ENCODE measurements at places on chromosomes 3 and 15.

- no peak for DNase-seq
Observed at GRCh38 chr15:89673165-89673512, 6.0 kb downstream of the PLIN1 start.

DNA sequence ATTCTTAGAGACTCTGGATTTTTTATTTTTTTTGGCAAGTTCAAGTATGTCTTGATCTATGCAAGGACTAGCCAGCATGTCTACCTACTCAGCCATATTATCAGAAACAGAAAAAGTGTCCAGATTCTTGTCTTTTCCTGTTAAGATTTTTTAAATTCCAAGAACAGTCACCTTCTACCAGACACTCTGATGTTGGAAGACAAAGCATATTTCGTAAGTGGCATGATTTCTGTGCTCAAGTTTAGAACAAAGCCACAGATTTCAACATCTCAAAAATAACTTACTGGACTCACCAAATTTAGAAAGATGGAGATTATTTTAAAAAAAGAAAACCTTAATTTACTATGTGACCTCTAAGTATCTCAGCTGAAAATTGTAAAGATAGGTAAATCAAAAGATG, 61.9 kb downstream of the GOLGA6L7 start:
- no peak for DNase-seq

- no peak for DNase-seq
Observed at GRCh38 chr3:109683746-109684145, 346.4 kb upstream of the DPPA4 start.

- peak; percentile 91 for DNase-seq
Observed at GRCh38 chr3:185362850-185363661, at the start of gene MAP3K13. MAP3K13 (plus strand) TSS chr3:185363136; CDS start chr3:185428582, 65,446 bp downstream.

DNA sequence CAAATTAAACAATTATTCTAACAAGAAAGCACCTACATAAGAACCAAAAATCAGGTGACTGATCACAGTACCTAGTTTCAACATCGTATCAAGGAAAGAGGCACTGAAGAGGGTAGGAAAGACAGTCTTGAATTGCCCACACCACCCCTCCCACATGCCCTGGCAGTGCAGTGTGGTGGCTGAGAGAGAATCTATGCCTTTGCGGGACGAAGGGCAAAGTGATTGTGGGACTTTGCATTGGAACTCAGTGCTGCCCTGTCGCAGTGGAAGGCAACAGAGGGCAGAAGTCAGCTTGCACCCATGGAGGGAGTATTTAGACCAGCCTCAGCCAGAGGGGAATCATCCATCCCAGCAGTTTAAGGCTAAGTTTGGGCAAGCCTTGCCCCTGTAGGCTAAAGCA, 24.5 kb downstream of the NEDD4 start:
- DNase-seq, result no peak

GRCh38 chr15:69593981-69594966, 141.7 kb downstream of the RPLP1 start:
- no peak for DNase-seq

DNA sequence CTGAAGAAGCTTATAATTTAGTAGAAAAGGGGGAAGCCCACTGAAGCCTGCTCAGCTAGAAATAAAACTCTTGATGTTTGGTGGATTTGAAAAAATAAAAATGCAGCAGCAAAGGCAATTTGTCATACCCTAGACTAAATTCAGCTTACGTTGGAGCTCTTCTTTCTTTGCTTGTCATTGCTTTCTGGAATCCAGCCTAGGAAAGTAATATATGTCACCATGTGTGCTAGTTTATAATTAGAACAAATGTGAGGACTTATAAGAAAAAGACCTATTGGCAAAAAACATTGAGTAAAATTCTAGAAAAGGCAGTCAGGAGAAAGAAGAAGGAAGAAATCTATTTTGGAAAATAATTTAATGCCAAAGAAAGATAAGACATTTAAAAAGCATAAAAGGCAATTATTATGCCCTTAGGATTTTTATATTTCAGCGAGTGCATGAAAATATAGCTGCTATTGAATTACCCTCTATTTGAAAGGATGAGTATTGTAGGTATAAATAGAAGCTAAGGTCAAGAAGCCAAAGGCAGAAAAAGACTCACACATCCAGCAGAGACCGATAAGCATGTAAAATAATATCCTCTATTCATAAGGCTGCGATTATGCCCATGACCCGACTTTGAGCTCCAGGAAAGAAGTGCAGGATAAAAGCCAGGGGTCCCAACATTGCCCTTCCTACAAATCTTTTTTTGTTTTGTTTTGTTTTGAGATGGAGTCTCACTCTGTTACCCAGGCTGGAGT, 10.6 kb upstream of the BTBD1 start:
- no peak for DNase-seq

- DNase-seq, result no peak
Observed at GRCh38 chr3:81242871-81243270, 518.6 kb downstream of the GBE1 start.

GRCh38 chr3:30614943-30615342, 8.5 kb downstream of the TGFBR2 start:
- DNase-seq, result no peak

- no peak for DNase-seq
Observed at GRCh38 chr3:32120471-32120870, 14.1 kb downstream of the GPD1L start.

DNA sequence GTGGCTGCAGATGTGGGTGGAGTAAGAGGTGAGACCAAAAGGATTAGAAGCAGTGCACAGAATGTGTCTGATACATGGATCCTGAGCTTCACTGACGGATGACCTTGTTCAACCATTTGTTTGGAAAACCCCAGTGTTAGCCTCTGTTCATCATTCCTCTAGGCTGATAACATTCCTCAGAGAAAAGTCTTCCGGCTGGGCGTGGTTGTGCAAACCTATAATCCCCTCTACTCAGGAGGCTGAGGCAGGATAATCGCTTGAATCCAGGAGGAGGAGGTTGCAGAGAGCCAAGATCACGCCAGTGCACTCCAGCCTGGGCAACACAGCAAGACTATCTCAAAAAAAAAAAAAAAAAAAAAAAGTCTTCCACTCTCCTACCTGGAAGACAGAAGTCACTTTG, 23.1 kb upstream of the CHD2 start:
- no peak for DNase-seq

- no peak for DNase-seq
Observed at GRCh38 chr3:56775838-56776555, 25.8 kb downstream of the ARHGEF3 start.

DNA sequence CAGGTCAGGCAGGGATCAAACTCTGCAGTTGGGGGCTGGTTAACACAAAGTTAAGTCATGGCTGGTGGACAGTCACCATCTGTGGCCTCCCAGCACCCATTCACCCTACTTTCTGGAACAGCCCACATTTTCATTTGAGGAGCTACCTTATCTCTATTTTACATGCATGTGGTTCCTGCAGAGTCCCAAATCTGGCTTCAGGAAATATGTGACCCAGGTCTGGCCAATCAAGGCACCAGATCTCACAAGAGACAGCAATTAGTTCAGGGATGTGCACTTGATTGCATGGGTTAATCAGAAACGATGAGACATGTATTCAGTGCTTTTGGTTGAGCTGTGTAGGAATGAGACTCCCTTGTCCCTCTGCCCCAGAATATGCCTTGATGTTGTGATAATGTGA, 170.9 kb downstream of the NR2F2 start:
- no peak for DNase-seq

DNA sequence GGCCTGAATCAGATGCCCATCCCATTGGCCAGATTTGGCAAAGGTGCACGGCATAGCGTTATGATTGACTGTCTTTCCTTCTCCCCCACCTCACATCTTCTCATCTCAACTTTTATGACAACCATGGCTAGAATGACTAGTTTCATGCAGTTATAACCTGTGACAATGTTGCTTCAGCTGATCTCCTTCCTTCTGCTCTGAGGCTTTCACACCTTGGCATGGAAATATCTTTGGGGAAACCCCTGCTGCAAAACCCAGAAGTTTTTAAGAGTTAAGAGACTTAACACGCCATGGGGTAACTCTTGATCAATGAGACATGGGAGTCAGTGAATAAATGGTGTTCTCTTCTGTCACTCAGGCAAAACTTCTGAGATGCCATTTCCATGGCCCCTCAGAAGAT, 290.7 kb upstream of the MDFIC2 start:
- DNase-seq, result no peak

- no peak for DNase-seq
Observed at GRCh38 chr3:146796078-146796477, 190.9 kb upstream of the PLSCR5 start.

DNA sequence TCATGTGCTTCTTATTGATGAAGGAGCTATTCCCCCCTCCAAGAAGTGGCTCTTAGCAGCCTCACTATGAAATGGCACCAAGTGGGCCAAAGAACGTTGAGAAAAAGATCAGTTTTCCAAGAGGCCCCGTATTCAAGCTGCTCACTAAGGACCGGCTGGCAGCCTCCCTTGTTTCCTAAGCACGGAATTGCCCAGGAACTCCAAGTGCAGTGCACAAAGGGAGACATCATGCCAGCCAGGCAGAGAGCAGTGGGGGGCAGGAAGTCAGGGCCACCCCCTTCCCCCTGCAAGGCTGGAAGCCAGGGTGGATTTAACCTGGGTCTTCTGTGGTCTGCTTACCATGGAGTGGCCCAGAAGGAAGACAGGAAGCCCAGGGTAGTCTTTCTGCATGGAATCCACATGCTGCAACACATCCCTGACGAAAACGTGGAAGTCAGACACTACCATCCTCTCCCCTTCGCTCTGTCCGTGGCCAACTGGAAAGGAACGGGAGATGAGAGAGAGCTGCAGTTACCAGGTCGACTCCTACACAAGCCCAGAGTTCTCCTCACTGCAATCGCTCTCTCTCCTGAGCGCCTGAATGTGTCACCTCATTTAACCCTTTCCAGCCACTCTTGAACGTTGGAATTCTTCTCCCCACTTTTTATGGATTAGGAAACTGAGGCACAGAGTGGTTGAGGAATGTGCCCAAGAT, 49.5 kb downstream of the ABTB1 start:
- DNase-seq, result no peak

- peak; percentile 83 for DNase-seq
Observed at GRCh38 chr3:69082805-69083204, 1.9 kb upstream of the ARL6IP5 start.

- no peak for DNase-seq
Observed at GRCh38 chr15:89967881-89968280, 33.2 kb upstream of the ZNF710 start.

DNA sequence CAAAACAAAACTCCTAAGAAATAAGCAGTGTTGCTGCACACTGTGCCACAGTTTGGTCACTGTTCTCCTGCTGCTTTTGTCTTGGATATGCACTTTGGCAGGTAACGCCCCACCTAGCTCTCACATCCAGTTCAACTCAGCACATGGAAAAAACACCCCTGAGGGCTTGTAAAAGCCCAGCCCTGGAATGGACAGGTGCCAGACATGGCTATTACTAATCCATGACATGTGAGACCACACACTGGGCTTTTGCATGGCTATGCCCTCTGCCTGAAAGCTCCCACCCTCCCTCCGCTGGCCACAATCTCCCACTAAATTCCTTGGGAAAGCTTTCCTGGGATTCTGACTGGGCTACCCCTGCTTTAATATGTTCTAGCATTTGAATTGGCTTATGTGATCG, 24.7 kb upstream of the ZBED2 start:
- no peak for DNase-seq

- no peak for DNase-seq
Observed at GRCh38 chr15:39786447-39787056, 3.9 kb upstream of the FSIP1 start.

DNA sequence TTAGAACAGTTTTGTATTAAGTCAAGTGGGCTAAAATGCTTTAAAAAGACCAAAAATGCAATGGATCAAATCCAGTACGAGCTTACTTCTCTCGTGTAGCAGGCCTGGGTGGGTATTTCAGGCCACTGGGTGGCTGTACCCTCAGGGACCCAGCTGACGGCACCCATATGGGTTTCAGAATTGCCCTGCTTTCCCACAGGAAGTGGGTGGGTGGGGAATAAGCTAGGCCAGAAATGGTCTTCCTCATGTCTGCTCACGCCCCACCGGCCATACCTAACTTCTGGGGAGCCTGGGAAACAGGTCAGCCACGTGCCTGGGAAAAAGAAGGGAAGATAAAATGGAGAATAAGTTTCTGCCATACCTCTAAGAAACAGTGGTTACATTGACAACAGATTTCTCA, 20.3 kb downstream of the GPR160 start:
- DNase-seq, result no peak

DNA sequence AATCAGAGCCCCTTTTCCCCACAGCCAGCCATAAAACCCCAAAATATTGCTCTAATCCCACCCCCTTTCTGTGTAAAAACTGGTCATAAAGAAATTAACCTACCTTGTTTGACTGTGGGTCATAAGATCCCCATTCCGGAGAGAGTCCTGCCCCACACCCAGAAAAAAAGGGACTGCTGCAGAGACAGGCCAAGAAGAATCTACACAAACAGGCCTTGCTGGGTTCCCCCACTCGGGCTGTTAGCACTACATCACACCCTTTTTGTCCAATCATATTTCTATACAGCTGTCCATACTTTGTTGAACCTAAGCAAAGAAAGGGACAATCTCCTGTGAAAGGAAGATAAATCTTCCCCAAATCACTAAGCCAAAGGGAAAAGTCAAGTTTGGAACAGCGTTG, 84.4 kb upstream of the MFGE8 start:
- no peak for DNase-seq

DNA sequence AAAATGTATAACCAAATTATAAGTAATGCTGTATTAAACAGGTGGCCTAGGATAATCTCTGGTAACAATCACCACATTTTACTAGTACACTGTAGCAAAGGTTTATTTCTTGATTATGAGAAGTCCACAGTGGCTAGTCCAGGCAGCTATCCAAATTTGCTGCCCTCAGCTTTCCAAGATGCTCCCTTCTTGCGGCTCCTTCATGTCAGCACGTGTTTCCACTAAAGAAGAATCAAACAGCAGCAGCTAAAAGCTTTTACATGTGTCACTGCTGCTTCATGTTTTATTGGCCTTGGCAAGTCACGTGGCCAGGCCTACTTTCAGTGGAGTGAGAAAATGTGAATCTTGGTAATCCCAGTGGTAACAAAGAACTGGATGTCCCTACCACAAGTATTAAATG, 5.6 kb upstream of the RBMS3 start:
- DNase-seq, result no peak

DNA sequence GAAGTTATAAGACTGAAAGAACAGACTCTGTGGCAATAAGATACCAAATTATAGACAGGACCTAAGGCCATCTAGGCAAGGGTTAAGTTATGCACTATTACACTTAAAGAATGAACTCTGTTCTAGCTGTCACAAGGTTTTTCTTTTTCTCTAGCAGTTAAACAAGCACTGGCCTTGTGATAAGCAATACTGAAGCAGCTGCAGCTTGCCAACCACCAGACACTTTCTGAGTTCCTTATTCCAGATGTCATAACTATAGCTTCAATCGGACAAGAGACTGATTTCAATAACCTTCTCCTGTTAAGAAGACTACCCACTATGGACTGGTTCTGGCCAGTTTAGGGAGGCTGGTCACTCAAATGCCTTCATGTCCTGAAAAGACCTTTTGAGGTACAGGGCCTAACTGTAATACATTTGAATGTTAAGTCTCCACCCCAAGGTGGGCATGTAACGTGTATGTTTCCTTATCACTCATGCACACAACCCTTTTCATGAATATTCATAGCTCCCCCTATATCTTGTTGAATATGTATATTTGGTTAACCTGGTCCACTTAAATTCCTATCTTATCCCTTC, 85.8 kb downstream of the CFAP20DC start:
- DNase-seq, result no peak

All from GM12864 (cell line).